ENCODE measurements at places on chromosomes 1 and 21. TPM values are rescaled to one million over a fixed set of nuclear protein-coding genes. Genes with fewer than 3 reads are reported as not detected.

JAM2 gene
- not detected for total RNA-seq

CCDC17 gene
- 7.5 TPM for total RNA-seq

RAP1GAP gene
- 0.67 TPM for total RNA-seq

WARS2 gene
- total RNA-seq = 8.5 TPM

MEAF6 gene
- total RNA-seq = 85.7 TPM

IVL gene
- not detected for total RNA-seq

GRCh38 chr1:21001042-21001441, 175.7 kb downstream of the EIF4G3 start:
- H3K36me3 ChIP-seq = no peaks in the 10 kb centered on the region
- H3K27ac ChIP-seq = no peak overlapping the region
- no peaks in the 10 kb centered on the region for H3K27me3 ChIP-seq
- no peaks in the 10 kb centered on the region for H3K4me1 ChIP-seq
- no peak for DNase-seq

DNA sequence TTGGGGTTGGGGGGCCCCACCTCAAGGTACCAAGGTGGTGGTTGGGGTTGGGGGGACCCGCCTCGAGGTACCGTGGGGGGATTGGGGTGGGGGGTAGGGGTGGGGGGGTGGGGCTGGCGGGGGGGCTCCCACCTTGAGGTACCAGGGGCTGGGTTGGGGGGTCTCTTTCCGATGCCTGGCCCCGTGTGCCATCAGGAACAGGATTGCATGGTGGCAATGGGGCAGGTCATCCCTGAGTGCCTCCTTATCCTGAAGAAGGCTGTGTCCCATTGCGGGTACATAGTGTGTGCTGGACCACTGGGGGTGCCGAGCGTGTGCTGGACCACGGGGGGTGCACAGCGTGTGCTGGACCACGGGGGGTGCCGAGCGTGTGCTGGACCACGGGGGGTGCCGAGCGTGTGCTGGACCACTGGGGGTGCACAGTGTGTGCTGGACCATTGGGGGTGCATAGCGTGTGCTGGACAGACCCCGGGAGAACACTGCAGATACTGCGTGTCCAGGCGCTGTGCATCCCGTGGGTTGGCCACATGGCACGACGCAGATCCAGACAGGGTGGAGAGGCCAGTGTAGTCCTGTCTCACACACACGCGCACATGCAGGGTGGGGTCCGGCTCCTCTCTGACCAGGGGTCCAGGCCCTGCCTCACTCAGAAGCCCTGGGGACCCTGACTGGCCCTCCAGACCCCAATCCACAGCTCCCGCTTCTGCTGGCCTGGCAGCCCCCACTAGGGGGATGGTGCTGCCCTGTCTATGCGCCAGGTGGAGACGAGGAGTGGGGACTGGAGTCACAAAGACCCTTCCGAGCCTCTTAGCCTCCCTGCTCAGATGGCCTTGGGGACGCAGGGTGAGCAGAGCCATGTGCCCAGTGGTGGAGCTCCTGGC, 4.2 kb downstream of the SCNN1D start:
- H3K27me3 ChIP-seq = peaks cover 25% of the 10 kb centered on the region
- no peaks in the 10 kb centered on the region for H3K4me1 ChIP-seq
- H3K4me3 ChIP-seq = no peak overlapping the region
- no peak for DNase-seq
- H3K27ac ChIP-seq = no peak overlapping the region
- H3K36me3 ChIP-seq = no peaks in the 10 kb centered on the region

DNA sequence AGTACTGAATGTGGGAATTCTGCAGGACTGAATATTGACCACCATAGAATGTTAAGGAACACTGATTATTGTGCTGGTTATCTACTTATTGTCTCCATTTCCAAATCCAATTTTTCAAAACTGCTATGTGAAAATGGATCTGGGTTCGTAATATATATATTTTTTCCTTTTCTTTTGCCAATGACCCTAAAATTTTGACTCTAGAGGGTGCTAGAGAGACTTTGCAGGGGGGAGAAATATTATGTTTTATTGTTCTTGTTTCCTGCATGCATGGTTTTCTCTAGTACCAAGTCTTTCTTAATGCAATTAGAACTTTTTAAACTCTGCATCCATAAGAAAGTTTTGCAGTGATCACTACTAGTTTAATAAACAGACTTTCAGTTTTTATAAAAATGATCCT, 1256.9 kb downstream of the BRINP3 start:
- H3K4me1 ChIP-seq = no peaks in the 10 kb centered on the region
- H3K27ac ChIP-seq = no peak overlapping the region
- no peak overlapping the region for H3K4me3 ChIP-seq
- H3K36me3 ChIP-seq = no peaks in the 10 kb centered on the region

DNA sequence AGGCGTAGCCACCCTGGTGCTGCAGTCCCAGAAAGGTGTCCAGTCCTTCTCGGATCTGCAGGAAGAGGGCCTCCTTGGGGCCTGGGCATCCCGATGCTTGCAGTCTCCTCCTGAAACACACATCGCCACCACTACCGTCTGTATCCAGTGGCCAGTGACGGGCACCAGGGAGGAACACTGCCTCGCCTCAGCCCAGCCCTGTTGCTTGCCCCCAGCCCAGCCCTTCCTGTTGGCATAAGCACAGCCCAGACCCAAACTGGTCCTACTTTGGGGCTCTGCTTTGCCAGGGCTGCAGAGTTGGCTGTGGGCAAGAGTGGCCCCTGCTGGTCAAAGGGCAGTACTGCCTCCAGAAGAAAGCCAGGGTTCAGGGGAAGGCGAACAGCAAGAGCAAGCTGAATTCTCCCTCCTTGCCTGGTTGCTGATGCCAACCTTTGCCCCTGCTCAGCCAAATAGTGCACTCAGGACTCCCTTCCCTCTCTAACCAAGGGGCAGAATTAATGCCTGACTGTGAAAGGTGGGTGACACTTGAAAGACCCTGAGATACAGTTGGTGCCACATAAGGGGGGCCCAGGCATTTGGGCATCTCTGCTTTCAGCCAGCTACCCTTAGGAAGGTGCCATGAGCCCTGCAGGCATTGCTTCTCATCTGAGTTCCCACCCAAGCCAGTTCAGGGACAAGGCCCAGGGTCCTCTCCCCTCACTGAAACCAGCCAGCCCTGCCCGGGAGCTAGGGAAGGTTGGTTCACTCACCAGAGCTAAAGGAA, 11.1 kb upstream of the ARHGEF2 start:
- H3K27ac ChIP-seq = no peak overlapping the region
- peak; percentile 74 for DNase-seq
- H3K4me1 ChIP-seq = peaks cover 13% of the 10 kb centered on the region
- no peaks in the 10 kb centered on the region for H3K27me3 ChIP-seq
- no peaks in the 10 kb centered on the region for H3K36me3 ChIP-seq
- no peak overlapping the region for H3K4me3 ChIP-seq

DNA sequence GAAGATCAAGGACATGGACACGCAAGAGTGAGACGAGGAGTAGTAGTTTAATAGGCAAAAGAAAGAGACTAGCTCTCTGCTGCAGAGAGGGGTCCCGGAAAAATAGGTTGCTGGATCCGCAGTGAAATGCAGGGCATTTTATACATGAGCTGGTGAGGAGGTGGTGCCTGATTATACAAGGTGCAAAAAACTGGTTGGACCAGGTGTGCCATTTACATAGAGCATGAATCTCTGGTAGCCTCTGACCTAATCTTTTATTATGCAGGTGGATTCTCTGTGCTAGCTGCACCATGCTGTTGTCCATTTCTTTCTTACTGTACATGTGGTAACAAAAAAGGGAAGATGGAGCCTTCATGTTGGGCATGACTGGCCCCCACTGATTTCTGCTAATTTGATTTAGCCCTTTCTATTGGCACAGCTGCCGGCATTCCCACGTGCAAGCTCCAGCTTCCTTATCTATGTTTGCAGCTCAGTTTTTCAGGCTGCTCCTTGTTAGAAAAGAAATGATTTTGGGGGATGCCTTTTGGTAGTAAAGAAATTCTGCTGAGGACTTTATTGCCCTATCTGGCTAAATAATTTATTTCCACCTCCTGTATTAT, 548.1 kb downstream of the BRINP3 start:
- no peaks in the 10 kb centered on the region for H3K36me3 ChIP-seq
- no peak overlapping the region for H3K27ac ChIP-seq
- H3K4me1 ChIP-seq = no peaks in the 10 kb centered on the region

GRCh38 chr1:27668808-27669723, 2.9 kb downstream of the IFI6 start:
- peaks cover 12% of the 10 kb centered on the region for H3K4me1 ChIP-seq
- DNase-seq = peak; percentile 83
- peaks cover 2% of the 10 kb centered on the region for H3K36me3 ChIP-seq

DNA sequence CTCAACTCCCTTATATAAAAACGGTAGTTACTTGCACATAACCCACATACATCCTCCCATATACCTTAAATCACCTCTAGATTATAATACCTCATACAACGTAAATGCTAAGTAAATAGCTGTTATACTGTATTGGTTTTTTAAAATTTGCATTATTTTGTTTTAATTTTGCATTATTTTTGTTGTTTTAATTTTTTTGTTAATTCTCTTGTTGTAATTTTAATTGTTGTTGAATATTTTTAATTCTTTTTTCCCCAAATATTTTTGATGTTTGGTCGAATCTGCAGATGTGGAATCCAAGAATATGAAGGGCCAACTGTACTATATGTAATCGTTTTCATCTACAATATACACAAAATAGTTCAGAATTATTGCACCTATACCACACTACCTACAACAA, 23.5 kb upstream of the ACTA1 start:
- no peaks in the 10 kb centered on the region for H3K4me1 ChIP-seq
- H3K4me3 ChIP-seq = no peak overlapping the region
- H3K27ac ChIP-seq = no peak overlapping the region
- peaks cover 52% of the 10 kb centered on the region for H3K36me3 ChIP-seq
- no peak for DNase-seq
- no peaks in the 10 kb centered on the region for H3K27me3 ChIP-seq

DNA sequence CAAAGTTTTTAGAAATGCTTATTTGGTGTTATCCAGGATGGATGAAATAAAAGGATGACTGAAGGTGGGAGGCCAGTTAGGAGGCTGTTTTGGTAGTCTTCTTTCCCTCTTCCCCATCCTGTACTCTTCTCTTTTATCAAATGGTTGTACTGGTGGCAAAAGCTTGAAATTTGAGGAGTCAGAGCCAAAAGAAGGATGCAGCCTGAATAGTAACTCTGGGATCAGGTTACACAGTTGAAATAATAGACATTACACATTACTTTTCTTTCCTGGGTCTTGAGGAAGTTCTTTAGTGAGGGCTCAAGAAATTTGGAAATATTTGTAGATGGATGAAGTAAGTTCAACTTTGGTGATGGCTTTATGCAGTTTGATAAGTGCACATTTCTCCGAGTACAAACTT, 108.6 kb downstream of the GPR52 start:
- H3K27me3 ChIP-seq = no peaks in the 10 kb centered on the region
- H3K36me3 ChIP-seq = no peaks in the 10 kb centered on the region
- no peak for DNase-seq
- no peak overlapping the region for H3K4me3 ChIP-seq
- H3K27ac ChIP-seq = no peak overlapping the region

GRCh38 chr1:101137144-101138126, 99.4 kb upstream of the S1PR1 start:
- no peak overlapping the region for H3K4me3 ChIP-seq
- no peaks in the 10 kb centered on the region for H3K27me3 ChIP-seq
- DNase-seq = no peak
- H3K27ac ChIP-seq = peak overlapping the region; percentile 43
- H3K4me1 ChIP-seq = peaks cover 33% of the 10 kb centered on the region

GRCh38 chr1:74733604-74734484, 892 bp downstream of the TYW3 start:
- H3K4me1 ChIP-seq = peaks cover 11% of the 10 kb centered on the region
- DNase-seq = peak; percentile 37
- peak overlapping the region; percentile 100 for H3K4me3 ChIP-seq
- H3K36me3 ChIP-seq = peaks cover 23% of the 10 kb centered on the region
- peak overlapping the region; percentile 88 for H3K27ac ChIP-seq

DNA sequence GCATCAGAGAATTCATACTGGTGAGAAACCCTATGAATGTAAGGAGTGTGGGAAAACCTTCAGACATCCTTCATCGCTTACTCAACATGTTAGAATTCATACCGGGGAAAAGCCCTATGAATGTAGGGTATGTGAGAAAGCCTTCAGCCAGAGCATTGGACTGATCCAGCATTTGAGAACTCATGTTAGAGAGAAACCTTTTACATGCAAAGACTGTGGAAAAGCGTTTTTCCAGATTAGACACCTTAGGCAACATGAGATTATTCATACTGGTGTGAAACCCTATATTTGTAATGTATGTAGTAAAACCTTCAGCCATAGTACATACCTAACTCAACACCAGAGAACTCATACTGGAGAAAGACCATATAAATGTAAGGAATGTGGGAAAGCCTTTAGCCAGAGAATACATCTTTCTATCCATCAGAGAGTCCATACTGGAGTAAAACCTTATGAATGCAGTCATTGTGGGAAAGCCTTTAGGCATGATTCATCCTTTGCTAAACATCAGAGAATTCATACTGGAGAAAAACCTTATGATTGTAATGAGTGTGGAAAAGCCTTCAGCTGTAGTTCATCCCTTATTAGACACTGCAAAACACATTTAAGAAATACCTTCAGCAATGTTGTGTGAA, 12.8 kb downstream of the ZFP69B start:
- H3K4me3 ChIP-seq = no peak overlapping the region
- peaks cover 6% of the 10 kb centered on the region for H3K36me3 ChIP-seq
- no peak for DNase-seq
- no peaks in the 10 kb centered on the region for H3K4me1 ChIP-seq

GRCh38 chr1:19308509-19308907, 3.4 kb downstream of the AKR7A2 start:
- peaks cover 4% of the 10 kb centered on the region for H3K4me1 ChIP-seq
- H3K27ac ChIP-seq = no peak overlapping the region
- H3K36me3 ChIP-seq = peaks cover 50% of the 10 kb centered on the region
- H3K4me3 ChIP-seq = no peak overlapping the region
- DNase-seq = no peak

DNA sequence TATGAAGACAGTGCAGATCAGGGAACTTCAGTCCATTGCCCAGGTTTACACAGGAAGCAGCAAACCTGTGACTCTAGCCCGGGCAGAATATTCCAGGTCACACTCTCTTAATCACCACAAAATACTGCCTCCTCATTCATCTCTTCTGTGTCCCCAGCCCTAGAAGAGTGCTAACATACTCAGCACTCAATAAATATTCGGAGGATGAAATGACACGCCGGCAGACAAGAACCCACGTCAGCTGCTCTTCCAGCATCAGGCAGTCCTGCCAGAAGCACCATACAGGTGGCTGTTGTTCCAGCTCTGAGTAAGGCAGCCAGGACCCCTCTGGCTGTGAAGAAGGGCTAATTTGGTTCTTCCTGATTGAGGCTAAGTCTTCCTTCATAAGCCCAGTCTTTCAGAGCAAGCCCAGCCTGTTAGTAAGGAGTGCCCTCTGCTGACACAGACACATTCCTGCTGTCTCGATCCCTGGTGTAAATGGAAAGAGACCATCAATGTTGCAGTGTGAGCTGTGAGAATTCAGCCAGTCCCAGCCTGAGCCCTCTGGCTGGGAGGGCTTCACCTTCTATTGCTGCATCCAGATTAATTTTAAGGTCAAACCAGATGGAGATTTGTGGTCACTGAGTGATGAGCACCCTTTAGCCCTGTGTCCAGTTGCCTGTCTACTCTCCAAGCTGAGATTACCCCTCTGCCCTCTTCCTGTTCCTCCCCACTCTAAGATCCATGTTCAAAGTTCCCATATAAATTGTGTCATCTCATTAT, 45.0 kb upstream of the KIRREL1 start:
- H3K4me1 ChIP-seq = no peaks in the 10 kb centered on the region
- H3K4me3 ChIP-seq = no peak overlapping the region
- DNase-seq = no peak

- peaks cover 10% of the 10 kb centered on the region for H3K27me3 ChIP-seq
- no peaks in the 10 kb centered on the region for H3K36me3 ChIP-seq
- H3K4me1 ChIP-seq = no peaks in the 10 kb centered on the region
- no peak overlapping the region for H3K4me3 ChIP-seq
- H3K27ac ChIP-seq = no peak overlapping the region
These were observed 5.2 kb downstream of the LRRC7 start for GRCh38 chr1:69572921-69573320.

- H3K4me1 ChIP-seq = no peaks in the 10 kb centered on the region
- no peak overlapping the region for H3K27ac ChIP-seq
- H3K27me3 ChIP-seq = no peaks in the 10 kb centered on the region
These were observed 7.1 kb upstream of the ADAM30 start for GRCh38 chr1:119903443-119903835.
